ENCODE measurements at places on chromosomes 7 and 10.

DNA sequence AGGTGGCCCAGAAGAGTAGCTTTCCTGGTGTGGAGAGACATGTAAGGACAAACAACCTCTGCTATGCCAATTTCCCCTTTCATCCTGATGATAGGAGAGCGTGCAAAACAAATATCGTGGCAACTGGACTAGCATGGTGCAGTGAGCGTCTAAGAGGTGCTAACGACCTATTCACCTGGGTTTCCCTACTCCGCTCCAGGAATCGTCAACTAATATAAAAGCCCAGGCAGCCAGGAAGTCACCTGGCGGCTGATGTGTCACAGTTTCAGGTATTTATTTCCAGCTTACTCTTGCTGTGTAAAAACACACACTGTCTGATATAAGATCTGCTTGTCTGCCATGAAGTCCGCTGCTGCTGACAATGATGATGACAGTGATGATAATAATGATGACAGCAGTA is 56.5 kb upstream of the EFCAB10 start:
- no peak for DNase-seq

- no peak for DNase-seq
Measured at GRCh38 chr10:74088722-74089121, 61.9 kb downstream of the AP3M1 start.

DNA sequence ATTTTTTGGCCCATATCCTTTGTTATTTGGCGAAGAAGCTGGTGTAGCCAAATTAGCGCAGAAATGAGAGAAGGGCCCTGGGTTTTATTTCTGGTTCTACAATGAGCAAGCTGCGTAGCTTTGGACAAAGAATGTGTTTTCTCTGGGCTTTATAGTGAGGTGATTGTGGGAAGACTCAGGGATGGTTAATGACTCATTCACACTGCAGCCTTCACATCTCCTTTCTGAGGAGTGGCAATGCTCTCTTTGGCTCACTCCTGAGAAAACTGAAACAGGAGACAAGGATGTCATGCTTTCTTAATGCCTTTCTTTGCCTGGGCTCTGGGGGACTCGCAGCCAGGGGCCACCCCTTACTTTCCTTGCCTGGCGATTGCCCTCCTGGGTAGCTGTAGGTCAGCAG is 271.0 kb upstream of the PODXL start:
- DNase-seq, result no peak

GRCh38 chr10:79188154-79188965 is 119.6 kb downstream of the ZMIZ1 start:
- DNase-seq, result no peak

GRCh38 chr7:101163279-101164070 is 1.9 kb downstream of the VGF start:
- DNase-seq, result no peak

GRCh38 chr10:114653926-114654325 is 4.1 kb downstream of the ABLIM1 start:
- no peak for DNase-seq
